ENCODE measurements at places on chromosomes 2 and 18. TPM values are rescaled to one million over a fixed set of nuclear protein-coding genes. Genes with fewer than 3 reads are reported as not detected.

DNA sequence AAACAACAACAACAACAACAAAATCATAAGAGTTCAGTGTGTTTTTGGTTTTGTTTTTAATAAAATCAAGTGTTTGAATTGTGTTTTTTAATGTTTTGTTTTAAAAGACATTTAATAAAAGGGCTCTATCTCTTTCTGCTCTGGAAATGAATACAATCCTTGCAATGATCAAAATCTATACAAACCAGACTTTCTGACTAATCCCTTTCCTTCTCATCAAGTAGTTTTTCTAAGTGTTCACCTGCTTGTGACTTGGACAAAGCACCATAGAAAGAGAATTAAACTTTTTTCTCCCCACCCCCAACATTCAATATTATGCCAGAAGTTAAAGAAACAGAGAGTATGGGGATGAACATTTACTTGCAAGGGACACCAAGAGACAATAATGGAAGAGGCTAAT, 61.4 kb downstream of the KCTD18 start:
- no peaks in the 10 kb centered on the region for H3K27me3 ChIP-seq
- no peak overlapping the region for H3K27ac ChIP-seq
- no peaks in the 10 kb centered on the region for H3K4me1 ChIP-seq
- H3K36me3 ChIP-seq, result peaks cover 4% of the 10 kb centered on the region
- DNase-seq, result no peak

DNA sequence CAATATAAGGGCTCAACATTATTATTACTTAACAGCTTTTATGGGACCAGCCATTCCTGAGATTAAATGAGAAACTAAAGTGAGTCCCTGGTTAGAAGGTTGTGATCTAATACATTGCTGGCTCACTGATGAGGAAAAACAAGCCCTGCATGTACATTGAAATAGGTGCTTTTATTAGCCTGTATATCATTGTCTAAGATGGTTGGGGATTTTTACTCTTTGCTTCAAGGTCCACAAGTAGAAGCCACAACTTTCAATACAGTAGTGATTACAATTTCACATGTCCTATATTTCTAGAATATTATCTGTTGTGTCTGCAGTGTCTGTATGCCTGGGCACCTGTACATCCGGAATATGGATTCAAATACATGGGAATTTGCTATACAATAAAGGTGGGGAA, 104.1 kb upstream of the FZD5 start:
- no peaks in the 10 kb centered on the region for H3K4me1 ChIP-seq
- H3K36me3 ChIP-seq, result no peaks in the 10 kb centered on the region
- no peak overlapping the region for H3K4me3 ChIP-seq
- H3K27me3 ChIP-seq, result no peaks in the 10 kb centered on the region
- no peak overlapping the region for H3K27ac ChIP-seq

The UGT1A8 gene
- not detected for total RNA-seq

- H3K36me3 ChIP-seq, result no peaks in the 10 kb centered on the region
- peaks cover 39% of the 10 kb centered on the region for H3K4me1 ChIP-seq
- H3K4me3 ChIP-seq, result no peak overlapping the region
- H3K27ac ChIP-seq, result peak overlapping the region; percentile 40
- DNase-seq, result peak; percentile 64
Observed at GRCh38 chr2:28134262-28134812, 243.8 kb downstream of the BABAM2 start.

DNA sequence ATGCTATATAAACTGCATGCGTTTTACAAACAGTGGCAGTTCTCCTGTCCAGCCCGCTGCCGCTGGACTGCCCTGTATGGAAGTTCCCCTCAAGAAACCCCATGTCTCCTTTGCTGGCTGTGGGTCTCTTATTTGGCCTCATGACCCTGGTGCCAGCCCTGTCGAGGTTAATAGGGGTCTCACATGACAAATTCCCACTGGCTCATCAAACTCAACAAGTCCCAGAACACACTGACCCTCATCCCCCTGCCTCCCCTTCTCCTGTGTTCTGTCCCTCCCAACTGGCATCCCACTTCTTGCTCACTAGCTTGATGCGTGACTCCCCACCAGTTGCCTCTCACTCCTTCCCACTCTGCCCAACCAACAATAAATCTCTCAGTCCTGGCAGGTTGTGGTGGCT, 137.6 kb upstream of the HS6ST1 start:
- H3K27ac ChIP-seq, result no peak overlapping the region
- H3K36me3 ChIP-seq, result no peaks in the 10 kb centered on the region
- H3K4me1 ChIP-seq, result no peaks in the 10 kb centered on the region
- DNase-seq, result peak; percentile 38
- no peaks in the 10 kb centered on the region for H3K27me3 ChIP-seq
- H3K4me3 ChIP-seq, result no peak overlapping the region

GRCh38 chr2:16750175-16750924, 84.7 kb upstream of the CYRIA start:
- H3K36me3 ChIP-seq, result no peaks in the 10 kb centered on the region
- no peak for DNase-seq
- H3K27ac ChIP-seq, result no peak overlapping the region

- H3K27me3 ChIP-seq, result no peaks in the 10 kb centered on the region
- H3K4me3 ChIP-seq, result no peak overlapping the region
Observed at GRCh38 chr2:26352892-26353291, 6.3 kb upstream of the ADGRF3 start.

The TTR gene
- not detected for total RNA-seq

The TUBA3D gene
- not detected for total RNA-seq

The DSC3 gene
- 696 TPM for total RNA-seq

The RRM2 gene
- total RNA-seq, result 1.1 TPM

DNA sequence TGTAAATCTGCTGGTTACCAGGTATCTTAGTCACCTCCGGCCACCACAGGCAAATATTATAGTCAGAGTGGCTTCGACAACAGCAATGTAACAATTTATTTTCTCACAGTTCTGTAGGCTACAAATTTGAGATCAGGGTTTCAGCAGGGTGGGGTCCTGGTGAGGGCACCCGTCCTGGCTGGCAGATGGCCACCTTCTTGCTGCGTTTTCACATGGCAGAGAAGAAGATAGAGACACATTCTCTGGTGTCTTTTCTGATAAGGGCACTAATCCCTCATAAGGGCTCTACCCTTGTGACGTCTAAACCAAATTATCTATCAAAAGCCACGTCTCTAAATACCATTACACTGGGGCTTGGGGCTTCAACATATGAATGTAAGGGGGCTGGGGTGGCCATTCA, 843.2 kb upstream of the FANCL start:
- H3K4me1 ChIP-seq, result no peaks in the 10 kb centered on the region
- H3K27me3 ChIP-seq, result no peaks in the 10 kb centered on the region
- DNase-seq, result no peak
- H3K36me3 ChIP-seq, result no peaks in the 10 kb centered on the region
- no peak overlapping the region for H3K4me3 ChIP-seq
- no peak overlapping the region for H3K27ac ChIP-seq

GRCh38 chr2:17892770-17893534, 14.5 kb downstream of the KCNS3 start:
- no peaks in the 10 kb centered on the region for H3K36me3 ChIP-seq
- H3K4me3 ChIP-seq, result no peak overlapping the region
- peaks cover 4% of the 10 kb centered on the region for H3K4me1 ChIP-seq
- no peaks in the 10 kb centered on the region for H3K27me3 ChIP-seq

GRCh38 chr2:176174824-176175708, 13.4 kb upstream of the HOXD1 start:
- no peaks in the 10 kb centered on the region for H3K36me3 ChIP-seq
- no peak overlapping the region for H3K27ac ChIP-seq
- H3K27me3 ChIP-seq, result peaks cover 98% of the 10 kb centered on the region

The REEP1 gene
- 0.34 TPM for total RNA-seq

- H3K27ac ChIP-seq, result no peak overlapping the region
- no peak for DNase-seq
- no peak overlapping the region for H3K4me3 ChIP-seq
- H3K27me3 ChIP-seq, result no peaks in the 10 kb centered on the region
Observed at GRCh38 chr18:58098706-58099105, 54.7 kb downstream of the NEDD4L start.

The IKZF2 gene
- 65.9 TPM for total RNA-seq

The SH2D6 gene
- not detected for total RNA-seq

DNA sequence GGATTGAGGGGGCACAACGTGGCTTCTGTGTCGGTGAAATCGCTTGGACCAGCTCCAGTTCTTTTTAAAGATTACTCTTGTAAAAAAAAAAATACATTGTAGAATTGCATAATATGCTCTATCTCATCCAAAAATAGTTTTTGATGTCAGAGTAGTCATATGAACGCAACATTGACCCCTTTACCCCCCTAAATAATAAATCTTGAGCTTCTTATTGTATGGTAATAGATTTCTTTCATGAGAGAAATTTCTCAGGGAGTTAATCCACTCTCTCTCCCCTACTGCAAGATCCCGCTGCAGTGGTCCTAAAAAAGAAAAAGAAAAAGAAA, 50.2 kb upstream of the PAIP2B start:
- peak overlapping the region; percentile 4 for H3K27ac ChIP-seq
- peaks cover 17% of the 10 kb centered on the region for H3K4me1 ChIP-seq
- H3K27me3 ChIP-seq, result peaks cover 69% of the 10 kb centered on the region
- H3K36me3 ChIP-seq, result no peaks in the 10 kb centered on the region
- peak overlapping the region; percentile 52 for H3K4me3 ChIP-seq

The PKP4 gene
- 74.6 TPM for total RNA-seq

DNA sequence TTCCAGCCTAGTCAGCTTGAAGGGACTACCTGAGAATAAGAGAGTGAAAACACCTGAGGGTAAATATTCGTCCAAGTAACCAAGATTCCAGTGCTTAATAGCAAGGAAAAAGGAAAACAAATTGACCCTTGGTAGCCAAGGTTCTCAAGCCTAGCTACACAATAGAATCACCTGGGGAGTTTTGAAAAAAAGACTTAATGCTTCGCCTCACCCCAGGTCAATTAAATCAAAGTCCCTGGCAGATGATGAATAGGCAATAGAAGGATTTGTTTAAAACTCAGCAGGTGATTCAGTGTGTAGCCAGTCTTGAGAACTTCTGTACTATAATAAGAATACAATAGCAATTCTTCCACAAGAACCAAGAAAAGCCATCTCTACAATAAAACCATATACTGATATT, 500.2 kb downstream of the XIRP2 start:
- H3K27me3 ChIP-seq, result no peaks in the 10 kb centered on the region
- DNase-seq, result no peak
- H3K4me3 ChIP-seq, result no peak overlapping the region
- H3K4me1 ChIP-seq, result no peaks in the 10 kb centered on the region

DNA sequence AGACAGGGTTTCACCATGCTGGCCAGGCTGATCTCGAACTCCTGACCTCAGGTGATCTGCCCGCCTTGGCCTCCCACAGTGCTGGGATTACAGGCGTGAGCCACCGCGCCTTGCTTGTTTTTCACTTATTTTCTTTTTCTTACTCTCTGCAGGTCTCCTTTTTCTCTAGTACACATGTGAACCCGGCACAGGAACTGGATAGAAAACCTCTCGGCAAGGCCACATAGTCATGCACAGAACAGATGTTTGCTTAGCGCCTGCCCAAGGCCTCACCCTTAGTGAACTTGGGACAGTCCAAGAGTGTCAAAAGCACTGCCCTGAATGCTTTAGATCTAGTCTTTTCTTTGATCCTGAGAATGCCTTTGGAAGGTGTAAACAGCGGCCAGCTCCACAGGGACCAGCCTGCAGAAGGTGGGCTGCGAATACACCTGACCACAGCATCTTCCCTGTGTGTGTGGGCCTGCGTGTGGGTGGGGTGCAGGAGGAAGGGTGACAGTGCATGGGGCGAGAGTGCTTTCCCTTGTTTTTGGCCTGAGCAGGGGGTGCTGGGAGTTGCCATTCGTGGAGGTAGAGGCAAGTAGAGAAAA, 27.0 kb downstream of the IMPA2 start:
- H3K27ac ChIP-seq, result no peak overlapping the region
- DNase-seq, result no peak
- H3K4me1 ChIP-seq, result peaks cover 44% of the 10 kb centered on the region
- H3K27me3 ChIP-seq, result no peaks in the 10 kb centered on the region
- no peak overlapping the region for H3K4me3 ChIP-seq

The LPIN2 gene
- total RNA-seq, result 11.2 TPM

DNA sequence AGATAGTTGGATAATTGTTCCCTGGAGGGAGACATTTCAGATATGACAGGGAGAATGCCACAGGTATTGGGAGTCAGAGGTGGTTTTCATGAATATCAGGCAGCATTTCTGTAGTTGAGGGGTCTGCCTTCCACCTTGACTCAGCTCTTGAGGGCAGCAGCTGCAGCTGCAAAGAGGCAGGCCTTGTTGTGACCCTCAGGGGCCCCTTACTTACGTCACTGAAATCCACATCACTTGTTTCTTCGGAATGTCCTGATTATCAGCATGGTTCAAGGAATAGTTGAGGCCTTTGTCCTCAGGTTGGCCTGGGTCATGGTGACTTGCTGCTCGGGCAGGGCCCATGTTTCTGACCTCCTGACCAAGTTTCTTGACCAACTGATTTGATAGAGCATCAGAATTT, 46.9 kb downstream of the TMEM17 start:
- no peaks in the 10 kb centered on the region for H3K36me3 ChIP-seq
- no peak for DNase-seq
- peaks cover 23% of the 10 kb centered on the region for H3K4me1 ChIP-seq
- no peak overlapping the region for H3K4me3 ChIP-seq
- no peaks in the 10 kb centered on the region for H3K27me3 ChIP-seq

The TMEFF2 gene
- total RNA-seq, result 0.36 TPM

GRCh38 chr2:128342550-128342949, 23.9 kb upstream of the HS6ST1 start:
- H3K36me3 ChIP-seq, result no peaks in the 10 kb centered on the region
- H3K4me1 ChIP-seq, result peaks cover 6% of the 10 kb centered on the region
- DNase-seq, result no peak
- no peak overlapping the region for H3K27ac ChIP-seq
- no peaks in the 10 kb centered on the region for H3K27me3 ChIP-seq
- no peak overlapping the region for H3K4me3 ChIP-seq

The ARMC9 gene
- 6.5 TPM for total RNA-seq
